ENCODE measurements at places on chromosomes 4 and X.
A peak's percentile ranks its signal among the peaks of the same experiment; 100 is the strongest.

- DNase-seq = no peak
Measured at GRCh38 chrX:44344194-44344593, 722 bp upstream of the EFHC2 start.

DNA sequence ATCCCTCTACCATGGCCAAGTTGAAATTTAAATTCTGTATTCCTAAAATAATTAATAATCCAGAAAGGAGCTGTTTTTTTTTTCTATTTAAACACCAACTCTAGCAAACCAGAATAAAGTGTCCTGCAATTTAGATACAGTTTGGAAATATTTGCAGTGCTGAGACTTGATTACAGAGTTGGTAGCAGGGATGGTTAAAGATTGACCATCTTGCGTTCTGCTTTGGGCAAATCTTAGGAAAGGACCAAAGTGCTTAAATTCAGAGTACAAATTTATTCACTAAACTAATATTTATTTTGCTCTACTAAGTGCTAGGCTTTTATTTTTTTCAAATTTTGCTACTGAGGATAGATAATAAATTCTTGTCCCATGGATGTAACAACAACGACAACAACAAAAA is 180.2 kb upstream of the AADAT start:
- no peak for DNase-seq

DNA sequence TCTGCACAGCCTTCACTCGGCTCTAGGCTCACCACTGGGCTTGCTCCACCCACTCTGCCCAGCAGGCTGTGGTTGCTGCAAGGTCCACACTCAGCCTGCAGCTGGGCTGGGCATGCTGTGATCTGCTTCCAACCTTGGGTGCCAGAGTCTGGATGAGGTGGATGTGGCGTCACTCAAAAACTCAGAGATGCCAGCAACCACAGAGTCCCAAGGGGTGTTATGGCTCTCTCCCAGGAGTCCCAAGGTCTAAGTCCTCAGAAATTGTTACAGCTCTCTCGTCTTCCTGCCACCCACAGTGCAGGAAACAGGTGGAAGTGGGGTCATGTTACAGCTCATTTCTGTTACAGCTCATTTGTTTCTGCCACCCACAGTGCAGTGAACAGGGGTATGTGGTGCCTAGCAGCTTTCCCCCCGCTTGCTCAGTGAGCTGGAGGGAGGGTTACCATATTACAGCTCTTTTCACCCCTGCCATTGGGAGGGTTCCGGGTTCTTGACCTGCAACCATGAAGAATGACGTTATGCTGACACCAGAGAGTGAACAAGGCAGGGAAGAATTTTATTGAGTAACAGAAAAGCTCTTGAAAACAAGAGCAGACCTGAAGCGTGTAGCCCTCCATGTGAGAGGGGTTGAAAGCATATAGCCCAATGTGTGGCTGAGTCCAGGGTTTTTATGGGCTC is 893.9 kb downstream of the PCDH7 start:
- no peak for DNase-seq

DNA sequence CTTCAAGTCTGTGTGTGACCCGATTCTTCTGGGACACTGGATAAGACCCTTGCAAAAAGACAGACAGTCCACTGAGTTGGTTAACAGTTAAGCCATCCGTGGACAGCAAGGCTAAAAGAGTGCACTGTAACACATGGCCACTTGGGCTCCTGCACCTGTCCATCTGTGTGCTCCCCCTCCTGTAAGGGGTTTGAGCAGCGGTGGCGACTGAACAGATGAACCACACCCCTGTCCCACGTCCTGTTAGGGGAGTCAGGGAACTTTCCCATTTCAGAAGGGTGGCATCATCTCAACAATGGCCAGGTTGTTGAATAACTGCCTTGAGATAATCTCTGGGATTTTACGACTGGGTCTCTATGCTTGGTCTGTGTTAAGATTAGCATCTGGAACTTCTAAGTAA is 178.6 kb downstream of the GRXCR1 start:
- no peak for DNase-seq

- no peak for DNase-seq
Measured at GRCh38 chr4:132384709-132385108, 764.4 kb upstream of the PCDH10 start.

DNA sequence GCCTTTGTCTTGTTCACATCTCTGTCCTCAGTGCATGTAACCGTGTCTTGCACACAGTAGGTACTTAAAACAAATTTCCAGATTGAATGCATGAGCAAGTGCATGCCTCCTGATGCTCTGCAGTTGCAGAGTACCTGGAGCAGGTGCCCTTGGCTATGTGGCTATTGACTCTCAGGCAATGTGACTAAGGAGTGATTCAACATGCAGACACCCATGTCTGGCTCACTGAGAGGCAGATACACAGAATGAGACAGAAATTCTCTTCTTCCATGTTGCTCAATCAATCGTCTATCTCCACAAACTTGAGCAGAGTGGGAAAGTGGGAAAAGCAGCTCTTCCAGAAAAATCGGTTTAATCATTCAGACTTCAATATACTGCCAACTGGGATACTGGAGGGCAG is 111.0 kb downstream of the CHRDL1 start:
- no peak for DNase-seq

- no peak for DNase-seq
Measured at GRCh38 chr4:20639346-20639745, 60.9 kb upstream of the PACRGL start.

GRCh38 chr4:83731609-83732008 is 195.7 kb downstream of the GPAT3 start:
- DNase-seq = no peak

DNA sequence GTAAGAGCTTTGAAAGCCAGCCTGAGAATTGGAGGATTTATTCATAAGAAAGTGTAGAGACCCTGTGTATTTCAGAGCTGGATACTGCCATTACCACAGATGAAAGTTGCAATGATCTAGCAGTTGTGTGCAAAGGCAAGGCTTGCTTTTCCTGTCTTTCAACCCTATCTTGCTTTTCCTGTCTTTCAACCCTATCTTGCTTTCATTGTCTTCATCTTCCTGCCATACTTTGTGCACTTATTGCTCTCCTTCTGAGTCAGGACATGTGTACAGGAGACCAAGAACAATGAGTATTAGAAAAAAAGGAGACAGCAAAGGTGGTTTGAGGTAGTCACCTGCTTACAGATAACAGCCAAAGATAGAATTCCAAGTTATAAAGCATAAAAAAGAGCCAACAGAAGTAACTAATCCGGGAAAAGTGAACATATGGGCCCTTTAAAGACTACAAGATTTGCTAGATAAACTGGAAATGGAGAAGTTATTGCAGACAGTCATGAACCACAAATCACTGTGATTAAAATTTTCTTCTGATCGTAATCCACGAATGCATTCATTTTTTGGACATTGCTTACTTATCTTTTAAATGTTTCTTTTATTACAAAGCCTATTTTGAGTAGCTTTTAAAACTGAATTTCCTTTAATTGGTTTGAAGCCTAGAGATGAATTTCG is 17.2 kb downstream of the C1QTNF7 start:
- DNase-seq = peak; percentile 60

DNA sequence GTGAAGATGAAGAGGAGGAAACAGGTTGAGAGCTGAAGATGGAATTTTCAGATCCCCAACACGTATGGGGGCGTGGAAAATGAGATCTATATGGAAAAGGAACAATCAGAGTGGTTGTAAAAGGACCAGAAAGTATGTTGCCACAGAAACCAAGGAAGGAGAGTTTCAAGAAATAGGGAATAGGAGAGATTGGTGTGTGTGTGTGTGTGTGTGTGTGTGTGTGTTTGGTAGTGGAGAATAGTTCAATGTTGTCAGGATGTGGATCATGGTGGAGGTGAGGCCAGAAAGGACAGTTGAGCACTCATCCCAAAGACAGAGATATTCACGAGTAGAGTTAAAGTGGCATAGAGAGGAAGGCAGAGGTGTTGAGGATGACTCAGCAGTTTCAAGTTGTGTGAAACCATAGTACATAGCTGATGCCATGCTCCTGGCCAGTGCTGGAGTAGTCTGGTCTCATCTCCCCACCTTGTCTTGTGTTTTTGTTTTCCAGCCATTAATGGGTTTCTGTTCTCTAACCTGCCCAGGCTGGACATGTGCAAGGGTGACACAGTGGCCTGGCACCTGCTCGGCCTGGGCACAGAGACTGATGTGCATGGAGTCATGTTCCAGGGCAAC is 36.1 kb downstream of the HEPH start:
- DNase-seq = no peak

GRCh38 chr4:86959588-86960500 is 25.0 kb downstream of the AFF1 start:
- DNase-seq = no peak
